ENCODE measurements at places on chromosomes 5 and 9.

GRCh38 chr9:120845255-120845654 is 2.5 kb upstream of the PSMD5 start:
- no peak for DNase-seq

- DNase-seq = no peak
Observed at GRCh38 chr5:78841767-78842166, 143.3 kb downstream of the ARSB start.

- no peak for DNase-seq
Observed at GRCh38 chr5:124860291-124860655, 113.8 kb upstream of the ZNF608 start.

DNA sequence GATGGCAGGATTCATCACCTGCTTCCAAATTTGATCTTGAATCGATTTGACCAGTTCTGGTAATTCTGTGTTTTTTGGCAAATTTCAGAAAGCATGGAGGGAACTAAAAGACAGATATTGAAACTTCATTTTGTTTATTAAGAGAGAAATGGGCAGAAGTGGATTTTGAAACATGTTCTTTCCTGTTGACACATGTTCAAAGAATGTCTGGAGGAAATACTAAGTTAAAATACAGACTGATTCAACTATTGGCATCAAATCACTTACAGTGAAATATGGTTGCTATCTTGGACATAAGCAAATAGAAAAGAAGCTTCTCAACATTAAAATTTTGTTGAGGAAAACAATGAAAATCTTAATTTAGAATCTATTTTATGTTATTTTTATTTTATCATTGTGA is 19.3 kb upstream of the GZMK start:
- no peak for DNase-seq

DNA sequence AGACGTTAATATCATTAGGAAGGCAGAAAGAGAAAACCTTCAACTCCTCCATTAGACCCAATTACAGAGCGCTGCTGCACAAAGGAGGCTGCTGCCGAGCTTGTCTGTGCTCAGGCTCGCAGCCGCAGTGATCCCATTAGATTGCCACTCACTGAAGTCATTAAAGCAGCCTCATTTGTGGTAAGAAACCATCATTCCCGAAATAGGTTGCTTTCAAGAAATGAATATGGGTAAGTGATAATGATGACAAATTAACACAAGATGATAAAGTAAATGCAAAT is 137.2 kb downstream of the CAVIN4 start:
- no peak for DNase-seq

GRCh38 chr5:173331956-173332479 is 3.8 kb upstream of the STC2 start:
- no peak for DNase-seq

- no peak for DNase-seq
Observed at GRCh38 chr5:31221001-31221400, 27.5 kb downstream of the CDH6 start.

DNA sequence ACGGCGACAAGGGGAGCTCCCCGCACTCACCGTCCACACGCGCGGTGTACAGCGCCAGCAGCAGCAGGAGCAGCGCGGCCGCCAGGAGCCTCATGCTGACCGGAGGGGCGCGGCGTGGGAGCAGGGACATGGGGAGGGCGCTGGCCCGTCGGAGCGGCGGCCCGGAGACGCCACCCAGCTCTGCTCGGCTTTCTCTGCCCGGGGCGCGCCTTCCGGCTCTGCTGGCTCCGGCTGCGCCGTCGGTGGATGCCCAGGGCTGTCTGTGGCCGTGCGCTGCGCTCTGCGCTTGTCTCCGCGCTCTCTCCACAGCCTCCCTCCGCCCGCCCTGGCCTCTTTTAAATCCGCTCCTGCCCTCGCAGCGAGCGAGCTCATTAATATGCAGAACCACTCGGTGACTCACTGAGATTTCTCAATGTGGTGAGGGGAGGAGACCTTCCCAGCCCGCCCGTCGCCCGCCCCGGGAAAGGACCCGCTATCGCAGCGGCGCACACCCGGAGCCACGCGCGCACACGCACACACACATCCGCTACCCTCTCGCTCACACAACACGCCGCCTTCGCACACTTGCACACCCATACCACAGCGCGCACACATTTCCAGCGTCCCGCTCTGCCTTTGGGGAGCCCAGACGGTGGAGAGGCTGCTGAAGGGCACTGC is at the start of gene CXCL14:
TSS of gene CXCL14 (minus strand) at position 307 of the 657 bp plus-strand sequence. CDS start at position 94, 213 bp downstream.
- DNase-seq = peak; percentile 21

DNA sequence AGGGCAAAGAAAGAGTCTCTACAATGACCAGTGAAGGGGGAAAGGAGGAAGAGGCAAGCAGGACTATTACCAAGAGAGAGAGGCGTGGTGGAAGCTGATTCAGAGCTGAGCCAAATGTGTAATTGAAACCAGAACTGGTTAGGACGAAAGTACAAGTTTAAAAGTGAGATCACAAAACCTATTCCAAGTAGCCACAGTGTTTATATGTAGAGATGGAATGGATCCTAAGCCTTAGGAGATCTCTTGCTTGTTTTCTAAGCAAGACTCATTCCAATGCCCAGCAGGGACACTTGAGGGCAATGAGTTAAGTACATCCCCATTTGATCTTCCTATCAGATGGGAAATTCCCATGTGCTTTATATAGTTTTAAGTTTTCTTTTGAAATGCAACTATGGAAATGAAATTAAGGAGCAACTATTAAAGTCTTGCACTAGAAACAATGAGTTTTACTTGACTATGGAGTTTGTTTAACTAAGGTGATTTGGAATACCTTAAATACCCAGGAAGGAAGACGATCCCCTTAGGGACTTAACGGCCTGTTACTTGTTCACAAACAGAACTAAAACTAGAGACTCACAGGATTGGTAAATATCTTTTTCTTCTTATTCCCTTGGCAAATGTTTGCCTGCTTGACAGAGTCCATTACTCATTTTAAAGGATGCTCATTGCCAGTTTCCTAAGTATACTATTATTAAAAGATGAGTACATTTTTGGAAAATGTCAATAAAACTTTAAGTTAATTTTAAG is 51.1 kb upstream of the SNX2 start:
- peak; percentile 71 for DNase-seq

DNA sequence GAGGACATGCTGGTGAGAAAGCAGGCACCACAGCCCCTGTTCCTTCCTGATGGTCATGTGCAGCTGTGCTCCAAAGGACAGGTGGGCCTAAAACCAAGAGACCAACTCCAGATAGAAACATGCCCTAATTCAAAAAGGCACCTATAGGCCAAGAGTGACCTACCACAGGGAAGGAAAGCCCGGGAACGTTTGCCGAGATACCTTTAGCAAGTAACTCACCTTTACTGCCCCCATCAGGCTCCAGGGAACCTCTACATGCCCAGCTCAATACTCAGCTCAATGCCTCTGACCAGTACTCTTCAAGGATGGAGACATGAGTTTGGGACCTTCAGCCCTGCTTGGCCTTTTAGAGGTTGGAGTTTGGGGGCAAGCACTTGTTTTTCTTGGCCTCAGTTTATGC is 172.8 kb upstream of the FSTL4 start:
- no peak for DNase-seq

- DNase-seq = no peak
Observed at GRCh38 chr9:81237565-81238231, 451.6 kb downstream of the TLE1 start.

- no peak for DNase-seq
Observed at GRCh38 chr5:154333016-154333415, 112.8 kb upstream of the SAP30L start.
